ENCODE measurements at places on chromosomes 7 and 10. TPM values are rescaled to one million over a fixed set of nuclear protein-coding genes. Genes with fewer than 3 reads are reported as not detected.

GRCh38 chr10:18681971-18682411 is 22.8 kb downstream of the ARL5B start:
- no peak for DNase-seq

DNA sequence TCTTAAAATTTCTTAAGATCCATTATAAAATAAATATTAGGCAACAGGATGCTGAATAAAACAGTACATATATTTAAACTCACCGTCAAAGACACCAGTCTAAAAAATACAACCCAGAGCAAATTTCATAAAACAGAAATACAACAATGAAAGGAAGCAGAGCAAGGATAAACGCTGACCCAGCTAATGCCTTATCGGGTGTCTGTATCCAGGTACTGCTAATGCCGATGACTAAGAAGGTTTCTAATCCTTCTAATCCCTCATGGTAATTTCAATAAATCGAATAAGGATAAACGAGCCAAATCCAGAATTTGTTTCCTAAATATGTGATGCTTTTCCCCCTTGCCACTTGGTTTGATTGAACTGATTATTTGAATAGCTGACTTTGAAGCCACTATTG is 1.7 kb downstream of the HYCC1 start:
- DNase-seq = no peak

- no peak for DNase-seq
Observed at GRCh38 chr10:21740989-21741388, 207.0 kb downstream of the MLLT10 start.

Gene CRYGN
- total RNA-seq = 3.9 TPM

Gene NT5C2
- 89.9 TPM for total RNA-seq

Gene GBF1
- total RNA-seq = 39.5 TPM
